Retinal pigment epithelial cell (primary cell): ENCODE measurements at places on chromosomes 5 and 9.

- no peak for DNase-seq
Observed at GRCh38 chr5:157552650-157553049, 22.9 kb downstream of the ADAM19 start.

- no peak for DNase-seq
Observed at GRCh38 chr9:121902461-121903135, 190.5 kb downstream of the TTLL11 start.

DNA sequence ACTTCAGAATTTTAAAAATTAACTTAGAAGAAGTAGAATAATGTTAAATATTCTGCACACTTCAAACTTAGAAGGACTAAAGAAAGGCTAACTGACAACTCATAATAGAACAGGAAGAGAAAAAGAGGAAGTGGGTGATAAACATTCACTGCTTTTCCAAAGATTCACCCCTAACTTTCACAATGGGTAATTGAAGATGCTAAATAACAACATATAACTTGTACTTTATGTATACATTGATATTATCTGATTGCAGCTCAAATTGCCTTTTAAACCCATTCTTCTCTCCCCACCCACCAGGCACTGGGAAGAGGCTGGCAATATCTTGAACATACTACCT lies 376.6 kb downstream of the EFNA5 start:
- DNase-seq, result no peak

GRCh38 chr9:20226345-20226744 lies 396.0 kb downstream of the MLLT3 start:
- DNase-seq, result no peak

GRCh38 chr9:127004946-127005769 lies 90.6 kb downstream of the RALGPS1 start:
- peak; percentile 40 for DNase-seq

- no peak for DNase-seq
Observed at GRCh38 chr5:154813736-154814135, 36.7 kb downstream of the FAXDC2 start.

DNA sequence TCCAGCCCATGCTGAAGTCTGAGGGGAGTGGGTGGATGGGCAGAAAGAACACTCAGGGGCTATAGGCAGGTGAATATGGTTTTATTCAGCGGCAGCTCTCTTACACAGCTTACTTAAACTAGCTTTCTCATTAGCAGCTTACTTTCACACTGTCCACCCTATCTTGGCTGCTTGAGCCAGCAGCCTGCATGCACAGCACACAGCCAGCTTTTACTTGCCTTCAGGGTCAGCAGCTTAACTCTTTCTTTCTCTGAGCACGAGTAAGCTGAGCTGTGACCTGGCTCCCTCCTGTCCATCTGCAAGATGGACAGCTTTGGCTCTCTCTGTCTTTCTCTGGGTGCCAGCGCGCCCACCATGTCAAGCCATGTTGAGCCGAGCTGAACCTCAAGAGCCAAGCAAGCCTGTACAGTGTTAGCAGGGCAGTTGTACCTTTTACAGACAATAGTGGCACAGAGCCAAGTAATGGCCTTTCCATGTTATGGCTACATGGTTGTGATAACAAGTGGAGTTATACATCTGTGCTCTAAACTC lies 1054.9 kb downstream of the PTPRD start:
- no peak for DNase-seq

DNA sequence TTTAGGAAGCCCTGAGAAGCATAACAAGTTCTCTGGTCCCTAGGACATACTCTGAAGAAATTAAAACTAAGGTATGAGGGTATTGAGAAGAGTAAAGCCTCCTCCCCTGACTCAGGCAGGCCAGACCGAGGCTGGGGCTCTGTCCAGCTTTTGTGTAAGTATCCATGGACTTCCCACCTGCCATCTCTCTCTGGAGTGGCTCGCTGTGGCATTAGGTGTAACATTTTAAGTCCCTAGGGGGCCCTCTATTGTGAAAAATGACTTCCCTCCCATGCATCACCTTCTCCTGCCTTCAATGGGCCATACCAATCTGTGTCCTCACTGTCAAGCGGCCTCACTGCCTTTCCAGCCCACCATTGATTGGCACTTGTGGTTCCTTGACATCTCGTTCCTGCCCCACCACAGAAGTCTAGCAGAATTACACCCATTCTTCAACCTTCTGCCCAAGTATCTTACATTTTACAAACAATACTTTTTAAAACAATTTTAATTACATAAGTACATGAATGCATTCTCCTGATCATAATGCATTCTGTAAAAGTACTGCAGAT lies 205.5 kb downstream of the SLIT3 start:
- DNase-seq, result no peak

DNA sequence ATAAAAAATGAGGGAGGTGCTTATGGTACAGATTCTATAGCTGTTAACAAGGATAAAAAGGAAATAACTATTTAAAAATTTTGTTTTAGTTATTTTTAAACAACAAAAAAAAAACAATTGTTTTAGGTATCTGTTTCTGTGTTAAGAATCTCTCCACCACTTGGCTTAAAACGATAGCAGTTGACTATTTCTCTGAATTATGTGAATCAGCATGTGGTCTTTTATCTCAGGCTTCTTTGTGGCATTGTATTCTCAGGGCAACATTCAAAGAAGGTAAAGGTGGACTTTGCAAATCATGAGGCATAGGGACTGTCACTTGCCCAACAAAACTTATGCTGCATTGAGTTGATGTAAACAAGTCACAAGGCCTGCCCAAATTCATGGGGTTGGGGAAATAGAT lies 55.2 kb downstream of the ERBIN start:
- no peak for DNase-seq

GRCh38 chr9:127534931-127535330 lies 77.1 kb upstream of the STXBP1 start:
- no peak for DNase-seq

GRCh38 chr5:131514316-131515283 lies 120.4 kb downstream of the RAPGEF6 start:
- DNase-seq, result no peak

DNA sequence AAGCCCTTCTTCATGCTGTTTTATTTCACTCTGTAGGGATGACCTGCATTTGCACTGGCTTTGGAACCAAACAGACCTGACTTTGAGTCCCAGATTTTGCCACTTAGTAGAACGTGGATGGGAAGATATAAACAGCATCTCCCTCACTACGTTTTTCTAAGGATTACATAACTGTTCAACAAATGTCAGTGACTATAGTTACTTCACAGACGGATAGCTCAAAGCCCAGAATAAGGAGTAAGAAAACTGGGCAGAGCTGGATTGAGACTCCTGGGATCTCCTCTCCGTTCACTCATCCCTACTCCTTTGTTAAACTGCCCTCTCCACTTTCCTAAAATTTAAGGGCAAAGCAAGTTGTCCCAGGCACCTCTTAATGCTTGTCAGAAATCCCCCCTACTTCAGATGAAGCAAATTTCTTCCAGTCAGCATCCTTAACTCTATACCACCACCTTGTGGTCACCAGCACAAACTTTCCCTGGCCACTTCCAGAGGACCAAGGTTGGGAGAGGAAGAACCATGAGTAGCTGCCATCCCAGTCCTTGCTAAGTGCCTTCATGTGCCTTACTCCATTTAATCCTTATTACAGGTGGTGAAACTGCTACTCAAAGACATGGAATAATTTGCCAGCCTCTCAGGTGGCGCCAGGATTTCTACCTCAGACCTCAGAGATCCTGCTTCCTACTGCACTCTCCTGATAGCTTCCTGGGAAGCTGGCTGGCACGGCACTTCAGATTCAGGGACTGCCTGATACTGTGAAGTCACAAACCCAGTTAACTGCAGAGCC lies 38.4 kb downstream of the EGR1 start:
- DNase-seq, result peak; percentile 16

- no peak for DNase-seq
Observed at GRCh38 chr9:21988056-21988990, 5.9 kb downstream of the CDKN2A start.

GRCh38 chr5:14528115-14528514 lies 53.5 kb upstream of the OTULINL start:
- DNase-seq, result no peak

DNA sequence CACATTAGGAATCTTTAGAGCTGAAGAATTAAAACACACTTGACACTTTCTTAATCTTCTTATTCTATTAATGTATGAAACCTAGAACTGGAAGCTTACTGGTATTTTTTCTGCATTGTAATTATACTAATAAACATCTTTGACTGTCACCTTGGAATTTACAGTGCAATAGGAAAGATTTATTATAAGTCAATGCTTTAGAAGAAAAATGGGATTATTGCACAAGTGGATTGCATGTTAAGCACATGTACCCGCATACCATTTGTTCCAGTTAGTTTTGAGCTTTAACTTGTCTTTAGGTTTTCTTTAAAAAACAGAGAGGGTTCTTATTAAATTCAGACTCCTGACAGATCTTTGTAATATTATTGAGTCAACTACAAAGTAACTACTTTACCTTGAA lies 278.5 kb downstream of the CCDC171 start:
- peak; percentile 31 for DNase-seq

DNA sequence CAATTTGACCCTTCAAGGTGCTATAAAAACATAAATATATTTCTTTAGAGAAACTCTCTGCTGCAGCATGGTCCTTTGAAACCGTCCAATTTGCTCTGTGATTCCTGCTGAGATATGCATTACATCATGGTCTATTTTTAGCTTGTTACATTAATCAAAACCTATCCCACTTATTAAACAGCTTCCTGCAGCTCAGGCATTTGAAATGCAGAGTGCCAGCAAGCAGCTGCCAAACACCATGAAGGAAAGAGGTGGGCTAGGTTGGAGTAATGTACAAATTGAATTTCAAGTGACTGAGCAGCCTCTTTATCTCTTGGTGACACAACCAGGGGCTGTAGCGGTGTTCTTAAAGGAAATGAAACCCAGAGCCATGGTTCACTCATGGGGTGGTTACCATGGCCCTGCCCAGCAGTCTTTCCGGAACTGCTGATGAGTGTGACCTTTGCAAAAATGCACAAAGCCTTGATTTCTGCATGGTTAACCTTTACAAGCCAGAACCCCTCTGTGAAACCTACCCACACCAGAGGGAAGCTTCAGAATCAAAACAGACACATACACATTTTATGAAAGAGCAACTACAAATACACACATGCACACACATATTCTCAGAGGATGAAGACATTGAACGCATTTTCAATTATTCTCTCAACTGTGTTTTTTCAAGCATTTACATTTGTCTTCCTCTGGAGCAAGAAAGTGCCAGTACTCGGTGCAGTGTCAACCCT lies 155.8 kb upstream of the ZNF608 start:
- peak; percentile 43 for DNase-seq

DNA sequence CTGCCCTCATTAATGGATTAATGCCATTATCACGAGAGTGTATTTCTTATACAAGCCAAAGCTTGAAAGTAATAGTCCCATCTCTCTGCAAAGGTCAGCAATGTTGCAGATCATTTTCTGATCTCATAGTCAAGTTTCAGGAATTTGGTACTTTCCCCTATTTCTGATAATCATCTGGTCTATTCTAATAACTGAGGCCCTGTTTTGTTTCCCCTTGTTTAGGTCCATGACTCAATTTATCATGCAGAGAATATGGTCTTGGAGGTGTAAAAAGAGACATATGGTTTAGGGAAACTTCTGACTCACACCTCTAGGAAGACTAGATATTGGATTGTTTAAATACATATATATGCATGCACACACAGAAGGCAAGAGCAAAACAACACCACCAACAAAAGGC lies 339.3 kb upstream of the NUDT12 start:
- no peak for DNase-seq

- peak; percentile 37 for DNase-seq
Observed at GRCh38 chr5:79193643-79194042, 42.3 kb upstream of the JMY start.

GRCh38 chr5:139402561-139403158 lies 1.2 kb downstream of the SPATA24 start:
- DNase-seq, result no peak

- DNase-seq, result no peak
Observed at GRCh38 chr5:156375895-156376495, 49.0 kb downstream of the SGCD start.

GRCh38 chr9:7286101-7286500 lies 513.5 kb downstream of the DMAC1 start:
- DNase-seq, result no peak

DNA sequence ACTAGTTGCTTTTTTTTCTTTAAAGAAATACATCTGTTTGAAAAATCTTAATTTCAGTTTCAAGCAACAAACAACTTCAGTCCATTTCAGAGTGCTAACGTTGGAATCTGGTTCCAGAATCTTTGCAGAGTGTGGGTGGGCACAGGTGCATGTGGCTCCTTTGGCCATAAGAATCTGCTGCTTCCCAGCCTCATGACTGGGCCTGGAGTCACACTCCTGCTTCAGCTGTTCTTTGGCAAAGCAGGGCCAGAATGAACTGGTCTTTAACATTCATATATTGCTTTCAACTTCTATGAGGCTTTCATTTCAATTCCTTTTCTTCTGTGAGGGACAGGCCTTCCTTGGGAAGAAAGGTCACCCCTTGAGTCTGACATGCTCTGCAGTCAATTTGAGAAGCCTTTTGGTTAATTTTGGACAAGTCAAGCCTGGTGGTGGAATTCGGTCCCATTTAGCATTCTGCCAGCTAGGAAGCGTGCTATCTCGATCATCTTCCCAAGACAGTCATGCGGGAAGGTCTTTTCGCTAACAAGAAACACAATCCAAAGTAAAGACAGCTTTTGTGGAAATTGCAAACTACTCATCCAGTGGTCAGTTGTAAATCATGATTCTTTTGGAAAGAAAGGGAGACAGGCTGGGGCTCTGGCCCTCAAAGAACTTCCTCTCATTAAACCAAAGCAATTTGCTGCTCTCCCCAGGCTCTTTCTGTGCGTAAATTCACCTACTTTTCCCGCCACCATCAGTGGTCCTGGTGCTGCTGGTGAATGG lies 55.2 kb downstream of the SLC1A3 start:
- DNase-seq, result no peak

DNA sequence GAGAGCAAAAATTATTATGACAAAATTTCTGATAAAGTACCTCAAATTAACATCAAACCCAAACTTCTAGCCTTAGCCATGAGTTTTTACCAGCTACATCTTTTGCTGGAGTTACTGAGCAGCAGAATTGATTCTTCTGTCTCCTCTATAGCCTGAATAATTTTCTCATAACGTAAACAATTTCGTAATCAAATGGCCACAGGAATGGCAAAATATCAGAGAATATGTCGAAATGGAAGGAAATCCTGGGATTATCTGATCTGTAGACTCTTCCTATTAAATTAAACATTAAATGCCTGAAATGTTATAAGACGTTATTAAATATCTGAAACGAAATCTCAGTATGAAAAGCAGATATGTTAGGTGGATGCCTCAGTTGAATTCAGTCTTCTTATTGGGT lies 41.1 kb downstream of the LURAP1L start:
- no peak for DNase-seq

DNA sequence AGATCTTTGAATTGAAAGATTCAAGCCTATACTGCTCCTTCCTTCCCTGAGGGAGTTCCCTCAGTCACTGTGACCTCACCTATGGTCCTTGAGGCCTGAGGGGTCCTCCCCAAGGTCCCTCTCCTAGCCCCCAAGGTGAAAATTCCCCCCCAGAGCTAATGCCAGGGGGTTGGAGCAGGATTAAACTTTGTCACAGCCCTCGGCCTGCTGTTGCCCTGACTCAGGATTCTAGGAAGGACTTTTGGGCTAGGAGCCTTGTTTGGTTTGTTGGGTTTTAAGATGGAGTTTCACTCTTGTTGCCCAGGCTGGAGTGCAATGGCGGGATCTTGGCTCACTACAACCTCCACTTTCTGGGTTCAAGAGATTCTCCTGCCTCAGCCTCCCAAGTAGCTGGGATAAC lies 123.2 kb downstream of the C5orf15 start:
- no peak for DNase-seq

GRCh38 chr5:35338157-35338453 lies 107.8 kb upstream of the PRLR start:
- no peak for DNase-seq
